ENCODE measurements at places on chromosomes 7 and 10.

GRCh38 chr7:88395715-88396114 lies 89.0 kb upstream of the STEAP4 start:
- DNase-seq, result no peak

- DNase-seq, result no peak
These were observed 45.2 kb downstream of the PPP1R3A start for GRCh38 chr7:113873554-113874151.

GRCh38 chr7:138975343-138976104 lies 5.7 kb downstream of the KIAA1549 start:
- DNase-seq, result no peak

- no peak for DNase-seq
These were observed 21.6 kb upstream of the UNCX start for GRCh38 chr7:1210979-1211608.

GRCh38 chr7:26398427-26398755 lies 106.7 kb downstream of the SNX10 start:
- no peak for DNase-seq

- DNase-seq, result no peak
These were observed 759.0 kb upstream of the GALNT17 start for GRCh38 chr7:70372768-70373515.

DNA sequence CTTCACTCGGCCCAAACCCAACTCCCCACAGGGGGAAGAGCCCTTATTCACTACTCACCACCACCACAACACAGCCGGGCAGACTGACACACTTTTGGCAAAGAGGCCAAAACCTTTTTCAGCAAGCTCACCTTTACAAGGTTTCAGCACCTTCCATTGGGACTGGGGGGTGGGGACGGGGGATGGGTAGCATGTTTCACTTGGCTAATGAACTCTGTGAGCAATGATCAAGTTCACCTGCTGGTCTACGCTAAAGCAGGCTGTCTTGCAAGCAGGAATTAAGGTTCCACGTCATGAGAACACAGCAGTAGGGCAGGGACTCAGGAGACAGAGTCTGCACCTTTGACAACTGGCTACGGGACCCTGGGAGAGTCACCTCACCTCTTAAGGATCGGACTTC lies 7.0 kb downstream of the FAM53B start:
- no peak for DNase-seq

- DNase-seq, result no peak
These were observed 141.6 kb upstream of the AKR1E2 start for GRCh38 chr10:4684434-4684833.

DNA sequence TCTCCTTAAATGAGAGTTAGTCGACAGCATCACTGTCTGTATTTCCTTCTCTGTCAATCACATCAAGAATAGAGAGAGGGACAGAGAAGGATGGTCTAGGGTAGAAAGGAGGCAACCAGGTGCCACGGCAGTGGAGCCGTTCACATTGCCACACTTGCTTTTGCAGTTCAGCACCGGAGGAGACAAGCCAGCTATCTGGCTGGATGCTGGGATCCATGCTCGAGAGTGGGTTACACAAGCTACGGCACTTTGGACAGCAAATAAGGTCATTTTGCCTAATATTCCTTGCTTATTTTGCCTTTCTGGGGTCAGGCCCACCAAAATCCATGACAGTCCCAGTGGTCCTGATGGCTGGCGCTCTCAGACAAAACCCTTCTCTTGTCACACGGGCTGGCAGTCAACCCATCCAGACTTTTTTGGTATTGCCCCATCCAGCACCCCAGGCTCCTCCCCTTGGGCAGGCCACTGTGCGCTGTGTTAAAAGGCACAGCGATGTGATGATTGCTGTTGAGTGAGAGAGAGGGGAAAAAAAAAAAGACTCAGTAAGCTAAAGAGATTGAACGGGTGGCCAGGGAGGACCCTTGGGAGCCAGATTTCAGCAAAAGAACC lies 8.4 kb downstream of the CPA2 start:
- DNase-seq, result no peak

DNA sequence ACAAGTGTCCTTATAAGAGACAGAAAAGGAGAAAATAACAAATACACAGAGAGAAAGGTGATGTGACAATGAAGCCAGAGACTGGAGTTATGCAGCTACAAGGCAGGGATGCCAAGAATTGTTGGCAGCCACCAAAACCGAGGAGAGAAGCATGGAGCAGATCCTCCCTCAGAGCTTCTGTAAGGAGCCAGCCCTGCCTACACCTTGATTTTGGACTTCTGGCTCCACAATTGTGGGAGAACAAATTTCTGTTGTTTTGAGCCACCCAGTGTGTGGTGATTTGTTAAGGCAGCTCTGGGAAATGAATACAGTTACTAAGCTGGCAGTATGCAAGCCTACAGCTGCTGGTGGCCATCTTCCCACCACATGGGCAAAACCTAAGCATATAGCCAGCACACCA lies 163.6 kb downstream of the GRM8 start:
- no peak for DNase-seq

DNA sequence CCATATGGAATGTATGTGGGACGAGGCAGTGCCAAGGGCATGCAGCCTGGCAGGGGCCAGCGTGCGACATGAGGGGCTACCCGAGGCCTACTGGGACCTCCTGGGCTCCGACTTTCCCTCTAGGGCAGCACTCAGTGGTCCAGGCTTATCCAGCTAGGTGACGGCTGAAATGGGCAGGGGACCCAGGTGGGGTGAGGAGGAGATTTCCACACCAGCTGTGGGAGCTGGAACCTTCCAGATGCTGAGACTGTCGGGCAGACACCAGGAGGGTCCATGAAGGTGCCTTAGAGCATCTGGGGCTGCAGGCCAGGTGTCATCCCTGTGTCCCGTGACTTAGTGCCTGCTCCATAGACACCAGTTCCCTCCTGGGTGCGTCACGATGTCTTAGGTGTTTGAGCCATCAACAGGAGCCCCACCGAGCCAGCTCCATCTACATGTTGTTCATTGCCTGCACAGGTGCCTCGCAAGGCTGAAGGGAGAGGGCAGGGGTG lies 13.4 kb downstream of the ZNF316 start:
- DNase-seq, result no peak

GRCh38 chr7:89085580-89085979 lies 290.0 kb upstream of the TEX47 start:
- DNase-seq, result no peak

- no peak for DNase-seq
These were observed 133.4 kb downstream of the LRRC4 start for GRCh38 chr7:127897704-127898454.

DNA sequence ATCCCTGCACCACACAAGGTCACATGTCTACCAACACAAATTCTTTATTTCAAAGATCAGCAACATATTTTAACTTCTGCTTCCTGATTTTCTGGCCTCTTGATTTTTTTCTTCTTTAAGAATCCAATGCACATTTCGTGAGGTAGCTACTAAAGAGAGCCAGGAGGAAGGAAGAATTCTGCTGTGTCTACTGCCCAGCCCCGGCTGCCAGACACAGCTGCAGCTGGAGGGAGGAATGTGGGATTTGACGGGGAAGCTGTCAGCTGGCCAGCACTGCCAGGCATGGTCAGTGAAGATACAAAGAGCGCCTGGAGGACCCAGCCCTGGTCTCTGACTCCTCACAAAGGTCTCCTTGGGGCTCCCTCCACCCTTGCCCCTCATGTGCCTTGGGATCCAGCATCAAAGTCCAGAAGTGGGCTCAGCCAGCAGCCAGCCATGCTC lies 6.9 kb upstream of the AOC1 start:
- no peak for DNase-seq

DNA sequence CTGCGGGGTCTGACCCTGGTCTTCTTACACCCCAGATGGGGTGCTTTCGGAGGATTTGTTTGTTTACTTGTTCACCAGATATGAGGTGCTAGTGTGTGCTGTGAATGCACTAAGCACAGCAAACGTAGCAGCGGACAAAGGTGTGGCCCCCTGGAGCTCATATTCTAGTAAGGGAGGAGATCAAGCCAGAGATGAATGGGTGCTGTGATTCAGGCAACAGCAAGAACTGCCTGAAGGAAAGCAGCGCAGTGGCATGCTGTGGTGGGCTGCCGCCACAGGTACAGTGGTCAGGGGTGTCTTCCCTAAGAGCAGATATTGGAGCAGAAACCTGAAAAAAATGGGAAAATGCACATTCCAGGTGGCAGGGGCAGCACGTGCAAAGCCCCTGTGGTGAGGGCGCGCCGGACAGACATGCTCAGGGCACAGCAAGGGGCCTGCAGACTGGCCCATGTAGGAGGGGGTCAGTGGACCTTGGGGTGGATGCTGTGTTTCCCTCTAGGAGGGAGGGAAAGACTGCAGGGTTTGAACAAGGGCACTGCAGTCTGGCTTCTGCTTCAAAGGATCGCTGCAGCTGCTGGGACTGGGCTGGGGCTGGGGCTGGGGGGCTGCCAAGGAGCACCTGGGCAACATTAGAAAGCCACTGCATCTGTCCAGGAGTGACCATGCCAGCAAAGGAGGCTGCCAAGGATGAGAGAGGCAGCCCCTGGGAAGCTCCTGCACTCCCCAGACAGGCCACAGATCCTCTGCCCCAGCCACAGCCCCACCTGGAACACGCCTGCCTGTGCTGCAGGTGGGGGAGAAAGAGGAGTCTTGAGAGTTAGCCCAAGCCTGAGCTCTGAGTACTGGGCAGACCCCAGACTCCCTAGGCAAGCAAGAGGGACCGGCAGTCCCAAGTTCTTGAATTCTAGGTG lies 927 bp upstream of the DEPP1 start:
- no peak for DNase-seq

DNA sequence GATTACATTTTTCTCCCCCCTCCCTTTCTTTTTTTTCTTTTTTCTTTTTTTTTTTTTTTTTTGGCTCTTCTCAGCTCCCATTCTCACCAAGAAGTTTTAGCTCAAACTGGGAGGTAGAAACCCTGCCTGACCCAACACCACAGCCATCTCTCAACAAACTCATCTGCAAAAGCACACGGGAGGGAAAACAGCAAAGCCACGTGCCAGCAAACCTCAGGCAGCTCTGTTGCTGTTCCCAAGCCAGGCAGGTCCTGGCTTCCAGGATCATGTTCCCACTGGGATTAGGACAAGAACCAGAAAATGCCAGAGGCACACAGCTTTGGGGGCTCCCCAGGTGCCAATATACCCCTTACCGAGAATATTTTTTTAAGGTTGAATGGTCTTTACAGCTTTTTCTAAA lies 56.7 kb downstream of the ITIH5 start:
- no peak for DNase-seq

DNA sequence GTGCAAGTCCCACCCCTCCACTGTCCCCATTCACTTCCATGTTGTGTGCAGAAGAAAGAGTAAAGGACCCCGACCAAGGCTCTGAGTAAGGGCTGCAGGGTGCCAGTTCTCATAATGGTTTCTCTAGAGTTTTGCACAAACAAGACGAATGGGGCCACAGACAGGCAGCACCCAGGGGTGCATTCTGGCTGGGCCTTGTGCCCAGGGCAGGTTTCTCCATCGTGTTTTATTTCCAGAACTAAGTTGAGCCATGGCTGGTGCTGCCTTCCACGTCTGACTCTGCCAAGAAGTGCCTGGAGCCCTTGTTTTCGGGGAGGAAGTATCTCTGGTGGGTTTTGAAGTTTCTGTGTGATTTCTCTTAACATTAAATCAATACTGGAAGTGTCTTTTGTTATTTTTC lies 95.0 kb upstream of the SDK1 start:
- no peak for DNase-seq

GRCh38 chr10:22851865-22852239 lies 76.0 kb upstream of the ARMC3 start:
- no peak for DNase-seq

GRCh38 chr10:86693721-86694369 lies 25.5 kb downstream of the LDB3 start:
- no peak for DNase-seq

- no peak for DNase-seq
These were observed 260.1 kb upstream of the PODXL start for GRCh38 chr7:131816391-131817007.

GRCh38 chr7:32865448-32866030 lies 26.0 kb downstream of the KBTBD2 start:
- no peak for DNase-seq

GRCh38 chr7:34727464-34727995 lies 69.5 kb downstream of the NPSR1 start:
- DNase-seq, result no peak

GRCh38 chr7:94348142-94348541 lies 46.6 kb upstream of the COL1A2 start:
- DNase-seq, result no peak

DNA sequence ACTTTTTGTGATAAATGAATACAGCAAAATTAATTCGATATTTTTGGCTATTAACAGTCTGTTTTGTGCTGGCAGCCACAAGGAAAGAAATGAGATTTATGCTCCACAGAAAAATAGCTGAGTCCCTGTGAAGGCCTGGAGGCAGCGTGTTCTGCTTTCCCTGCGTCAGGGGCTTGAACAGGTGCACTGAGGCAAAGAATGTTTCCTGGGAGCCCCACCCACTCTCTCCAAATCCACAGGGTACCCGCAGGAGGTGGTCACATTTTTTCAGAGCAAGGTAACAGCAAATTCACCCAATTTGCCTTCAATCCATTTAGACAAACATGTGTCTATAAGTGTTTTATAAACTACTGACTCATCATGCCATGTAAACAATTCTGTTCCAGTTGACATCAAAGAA lies 308.1 kb downstream of the TCERG1L start:
- DNase-seq, result no peak

- DNase-seq, result no peak
These were observed 85.9 kb downstream of the VTI1A start for GRCh38 chr10:112532956-112533355.

GRCh38 chr10:12631216-12631615 lies 281.9 kb downstream of the CAMK1D start:
- no peak for DNase-seq

- no peak for DNase-seq
These were observed 217.1 kb downstream of the GFRA1 start for GRCh38 chr10:116055917-116056252.

DNA sequence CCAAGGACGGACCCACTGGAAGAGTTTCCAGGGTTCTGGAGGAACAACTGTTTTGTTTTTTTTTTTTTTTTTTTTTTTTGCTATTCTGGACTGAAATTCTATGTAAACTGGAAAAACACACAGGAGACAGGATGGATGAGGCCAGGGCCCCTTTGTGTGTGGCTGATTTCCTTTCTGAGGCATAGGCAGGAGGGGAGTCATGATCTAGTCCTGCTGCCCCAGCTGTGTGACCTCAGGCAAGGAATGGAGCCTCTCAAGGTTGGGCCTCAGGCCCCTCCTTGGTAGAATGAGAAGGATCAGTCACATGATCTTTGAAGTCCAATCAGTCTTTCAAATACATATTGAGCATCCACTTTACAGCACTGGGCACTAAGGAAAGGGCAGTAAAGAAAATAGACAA lies 87.6 kb downstream of the SH3PXD2A start:
- no peak for DNase-seq

Data from activated naive CD4-positive, alpha-beta T cell (primary cell).